ENCODE measurements at places on chromosomes 12 and 14. TPM values are rescaled to one million over a fixed set of nuclear protein-coding genes. Genes with fewer than 3 reads are reported as not detected.

The EFS gene
- polyA plus RNA-seq = 11.1 TPM

The GALNT8 gene
- 0.48 TPM for polyA plus RNA-seq

The ATF7 gene
- polyA plus RNA-seq = 35.0 TPM

The BMP4 gene
- polyA plus RNA-seq = 2.3 TPM

The BCL11B gene
- 0.28 TPM for polyA plus RNA-seq

The HCAR2 gene
- polyA plus RNA-seq = 2.1 TPM

The KRT81 gene
- polyA plus RNA-seq = 0.34 TPM

The DDX11 gene
- polyA plus RNA-seq = 14.3 TPM

The ZNF740 gene
- polyA plus RNA-seq = 9.1 TPM

The ASB2 gene
- 1.1 TPM for polyA plus RNA-seq

The FCF1 gene
- 11.6 TPM for polyA plus RNA-seq

The POTEG gene
- not detected for polyA plus RNA-seq

The ARHGEF40 gene
- 44.0 TPM for polyA plus RNA-seq

The TSPAN19 gene
- not detected for polyA plus RNA-seq

The SLC38A1 gene
- polyA plus RNA-seq = 3.3 TPM

The ASCL1 gene
- polyA plus RNA-seq = not detected

The SMCO2 gene
- polyA plus RNA-seq = not detected

The TMEM116 gene
- 5.5 TPM for polyA plus RNA-seq

The DTD2 gene
- polyA plus RNA-seq = 19.1 TPM

The TCL1B gene
- polyA plus RNA-seq = not detected

The OLR1 gene
- polyA plus RNA-seq = 2.4 TPM

The ATL1 gene
- 2.9 TPM for polyA plus RNA-seq

The CCDC197 gene
- polyA plus RNA-seq = not detected
